ENCODE measurements at places on chromosomes 3 and 15.

GRCh38 chr3:187014417-187014864 is 84.1 kb downstream of the ST6GAL1 start:
- DNase-seq: no peak

GRCh38 chr3:39101022-39101689 is 6.3 kb downstream of the GORASP1 start:
- peak; percentile 23 for DNase-seq

- DNase-seq: no peak
Observed at GRCh38 chr3:70464876-70465275, 152.4 kb upstream of the MDFIC2 start.

- DNase-seq: no peak
Observed at GRCh38 chr3:46736006-46736872, 18.6 kb upstream of the PRSS50 start.

DNA sequence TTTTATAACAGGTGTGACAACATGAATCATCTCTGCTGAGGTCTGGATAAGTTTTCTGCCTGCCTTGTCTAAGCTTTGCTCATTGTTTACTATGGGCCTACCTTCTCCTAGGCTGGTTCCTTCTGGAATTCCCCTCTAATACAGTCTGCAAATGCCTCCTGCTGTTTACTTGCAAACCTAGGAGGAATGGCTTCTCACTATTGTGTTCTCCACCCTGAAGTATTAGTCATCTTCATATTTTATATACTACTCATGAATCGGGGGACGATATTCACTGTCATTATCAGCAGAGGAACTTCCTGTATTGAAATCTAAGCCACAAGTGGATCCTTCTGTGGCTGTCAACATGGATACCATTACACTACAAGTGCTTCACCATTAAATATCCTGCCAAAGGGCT is 154.8 kb downstream of the PLCL2 start:
- no peak for DNase-seq

DNA sequence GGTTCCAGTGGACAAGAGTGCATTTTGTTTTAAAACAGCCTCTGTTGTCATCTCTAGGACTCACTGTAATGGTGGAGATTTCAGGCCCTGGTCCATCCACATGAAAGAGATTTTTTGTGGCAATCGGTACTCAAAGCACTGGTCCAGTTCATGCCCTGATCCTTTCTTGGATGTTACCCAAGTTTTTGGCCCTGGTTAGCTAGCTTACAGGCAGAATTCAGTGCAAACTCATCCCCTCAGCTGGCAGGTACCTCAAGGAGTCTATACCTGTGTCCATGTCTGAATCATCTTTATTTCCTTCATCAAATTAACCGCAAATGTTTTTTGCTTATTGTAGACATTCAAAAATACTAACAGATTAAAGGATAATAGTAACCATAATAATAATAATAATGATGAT is 13.7 kb upstream of the MEF2A start:
- no peak for DNase-seq

DNA sequence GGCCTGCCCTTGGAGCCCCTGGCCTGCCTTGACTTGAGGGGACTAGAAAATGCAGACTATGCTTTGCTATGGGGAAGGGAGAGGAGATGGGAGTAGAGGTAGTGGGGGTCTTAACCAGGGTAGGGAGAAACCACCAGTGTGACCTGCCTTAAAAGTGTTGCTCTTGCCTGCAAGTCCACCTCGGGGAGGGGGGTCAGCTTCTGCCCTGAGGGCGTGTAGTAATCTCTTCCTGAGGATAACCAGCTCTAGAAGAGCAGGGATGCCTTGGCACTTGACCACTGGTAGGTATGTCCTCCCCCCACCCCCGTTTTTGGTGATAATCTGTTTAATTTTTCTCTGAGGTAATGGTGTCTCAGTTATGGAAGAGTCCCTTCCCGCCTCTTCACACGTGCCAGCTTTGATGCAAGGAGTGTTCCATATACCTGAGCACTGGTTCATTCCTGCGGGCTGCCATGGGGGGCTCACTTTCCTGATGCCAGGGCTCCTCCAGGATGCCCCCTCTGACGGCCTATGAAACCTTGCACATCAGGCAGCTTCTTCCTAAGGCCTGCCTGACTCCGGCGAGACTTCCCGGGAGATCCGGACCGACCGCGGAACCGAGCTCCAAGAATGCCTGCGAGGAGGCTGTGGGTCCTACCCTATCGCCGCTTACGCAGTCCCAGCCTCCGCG is 780 bp upstream of the P4HTM start:
- DNase-seq: no peak

- no peak for DNase-seq
Observed at GRCh38 chr15:68271854-68272471, 5.6 kb upstream of the FEM1B start.

DNA sequence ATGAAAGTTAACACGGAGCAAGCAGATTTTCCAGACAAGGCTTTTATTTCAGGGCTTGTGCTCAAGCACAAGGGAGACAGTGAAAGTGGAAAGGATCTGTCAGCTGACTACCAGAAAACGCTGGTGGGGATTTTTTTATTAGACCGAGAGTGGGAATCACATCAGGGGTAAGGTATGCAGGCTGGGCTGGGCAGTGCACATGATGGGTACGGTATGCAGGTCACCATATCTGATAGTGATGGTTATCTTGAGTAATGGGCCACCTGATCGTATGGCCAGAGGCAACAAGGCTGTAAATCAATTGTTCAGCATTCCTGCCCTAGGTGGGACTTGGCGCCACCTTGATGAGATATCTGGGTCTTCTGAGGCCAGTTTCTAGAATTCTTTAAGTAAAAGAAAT is 36.9 kb upstream of the PIAS1 start:
- DNase-seq: no peak

GRCh38 chr15:90095521-90095959 is 6.7 kb downstream of the IDH2 start:
- DNase-seq: no peak

- DNase-seq: no peak
Observed at GRCh38 chr3:195896361-195897080, 11.8 kb downstream of the TNK2 start.

DNA sequence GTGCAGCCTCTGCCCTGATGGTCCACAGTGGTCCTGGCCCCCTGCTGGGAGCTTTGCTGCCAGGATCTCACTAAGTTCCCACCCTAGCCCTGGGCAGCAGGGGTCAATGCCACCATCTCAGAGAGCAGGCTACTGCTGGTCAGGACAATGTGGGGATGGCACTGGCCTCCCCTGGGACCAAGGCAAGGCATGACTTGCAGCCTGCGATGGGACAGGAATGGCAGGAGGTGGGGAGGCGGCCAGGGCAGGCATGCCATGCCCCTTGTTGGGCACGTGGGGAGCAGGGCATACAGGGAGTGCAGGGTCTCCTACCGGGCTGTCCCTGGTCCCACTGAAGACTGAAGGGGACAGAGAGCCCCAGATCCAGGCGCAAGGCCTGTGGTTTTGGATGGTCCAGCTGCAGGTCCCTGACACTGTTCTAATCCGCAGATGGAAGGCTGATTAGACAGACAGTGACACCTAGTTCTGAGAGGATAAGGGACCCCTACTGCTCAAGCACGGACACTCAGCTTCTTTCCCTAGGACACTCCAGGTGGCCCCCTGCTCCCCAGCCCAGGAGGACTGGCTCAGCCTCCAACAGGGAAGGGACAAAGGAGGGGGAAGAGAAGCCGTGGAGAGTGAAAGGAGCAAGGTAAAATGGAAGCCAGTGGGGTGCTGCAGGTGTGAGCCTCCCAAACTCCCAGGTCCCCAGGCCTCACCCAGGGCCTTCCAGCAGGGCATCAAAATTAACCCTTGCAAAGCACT is 69.2 kb upstream of the RPL32 start:
- no peak for DNase-seq

DNA sequence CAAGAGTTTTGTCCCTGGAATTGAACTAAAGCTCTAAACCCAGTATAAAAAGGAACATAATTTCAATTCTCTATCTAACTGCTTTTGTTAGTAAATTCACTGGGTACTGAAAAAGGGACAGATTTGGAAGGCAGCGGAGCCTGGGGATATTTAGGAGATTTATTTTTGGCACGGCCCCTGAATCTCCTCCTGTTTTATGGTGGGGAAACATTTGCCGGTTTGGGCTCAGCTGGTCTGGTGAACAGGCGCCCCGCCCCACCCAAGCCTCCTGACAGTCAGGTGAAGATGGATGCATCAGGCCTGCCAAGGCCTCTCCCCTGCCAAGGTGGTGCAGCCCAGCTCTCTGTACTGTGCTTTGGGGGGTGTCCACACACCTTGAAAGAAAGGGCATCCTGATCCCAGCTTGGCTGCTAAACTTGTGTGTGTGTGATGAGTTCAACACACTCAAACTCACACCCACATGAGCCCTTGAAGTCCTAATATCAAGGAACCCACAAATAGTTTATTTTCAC is 46.3 kb downstream of the EBLN2 start:
- DNase-seq: no peak

DNA sequence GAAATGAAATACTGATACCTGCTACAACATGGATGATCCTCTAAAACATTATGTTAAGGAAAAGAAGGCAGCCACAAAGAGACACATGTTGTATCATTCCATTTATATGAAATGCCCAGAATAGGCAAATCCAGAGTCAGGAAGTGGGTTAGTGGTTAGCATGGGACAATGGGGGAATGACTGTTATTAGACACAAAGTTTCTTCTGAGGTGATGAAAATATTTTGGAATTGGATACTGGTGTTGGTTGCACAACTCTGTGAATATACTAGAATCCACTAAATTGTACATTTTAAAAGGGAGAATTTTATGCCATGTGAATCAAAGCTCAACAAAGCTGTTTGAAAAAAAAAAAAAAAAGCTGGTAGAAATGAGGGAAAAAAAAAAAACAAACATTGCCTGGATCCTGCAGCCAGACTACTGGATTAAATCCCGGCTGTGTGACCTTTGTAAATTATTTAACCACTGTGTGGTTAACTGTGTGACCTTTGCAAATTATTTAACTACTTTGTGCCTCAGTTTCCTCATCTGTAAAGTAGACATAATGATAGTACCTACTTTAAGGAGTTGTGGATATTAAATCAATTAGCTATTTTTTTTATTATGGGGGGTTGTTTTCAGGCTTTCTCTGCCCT is 75.6 kb upstream of the PRICKLE2 start:
- no peak for DNase-seq

DNA sequence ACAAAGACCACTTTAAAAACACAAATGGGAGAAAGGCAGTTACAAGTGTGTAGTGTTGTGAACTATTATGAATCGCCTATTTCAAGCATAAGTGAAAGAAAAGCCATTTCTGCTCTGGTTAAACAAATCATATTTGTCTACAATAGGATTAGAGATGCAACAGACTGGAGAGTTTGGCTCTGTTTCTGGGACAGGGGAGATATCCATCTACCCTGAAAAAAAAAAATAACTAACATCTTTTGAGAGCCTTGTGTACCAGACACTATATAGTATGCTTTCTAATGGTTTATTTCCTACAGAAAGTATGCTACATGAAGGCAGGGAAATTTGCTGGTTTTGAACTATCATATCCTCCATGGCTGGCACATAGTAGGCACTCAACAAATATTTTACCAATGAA is 106.7 kb upstream of the FHIT start:
- DNase-seq: no peak

All from activated T-helper 1 cell treated with Interleukin-2 at 50 U/mL for 16 hours (primary cell).